Endothelial cell (in vitro differentiated cells): ENCODE measurements at places on chromosomes 4 and X.

DNA sequence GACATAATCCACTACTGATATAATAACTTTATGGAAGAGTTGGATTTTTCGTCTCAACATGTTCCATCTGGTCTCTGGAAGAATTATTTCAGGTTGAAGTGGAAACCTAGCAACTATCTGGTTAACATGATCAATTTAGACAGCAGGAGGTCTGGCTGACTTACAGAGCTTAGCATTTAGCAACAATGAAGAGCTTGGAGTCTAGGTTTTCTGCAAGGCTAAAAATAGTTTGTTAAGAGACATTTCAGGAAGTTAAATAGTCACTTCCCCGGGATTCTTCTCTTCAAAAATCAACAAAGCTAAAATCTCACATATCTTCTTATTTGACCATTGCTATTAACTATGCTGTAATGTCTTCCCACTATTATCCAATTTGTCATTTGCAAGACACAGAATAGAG lies 418.6 kb upstream of the DIPK2B start:
- no peak for DNase-seq

DNA sequence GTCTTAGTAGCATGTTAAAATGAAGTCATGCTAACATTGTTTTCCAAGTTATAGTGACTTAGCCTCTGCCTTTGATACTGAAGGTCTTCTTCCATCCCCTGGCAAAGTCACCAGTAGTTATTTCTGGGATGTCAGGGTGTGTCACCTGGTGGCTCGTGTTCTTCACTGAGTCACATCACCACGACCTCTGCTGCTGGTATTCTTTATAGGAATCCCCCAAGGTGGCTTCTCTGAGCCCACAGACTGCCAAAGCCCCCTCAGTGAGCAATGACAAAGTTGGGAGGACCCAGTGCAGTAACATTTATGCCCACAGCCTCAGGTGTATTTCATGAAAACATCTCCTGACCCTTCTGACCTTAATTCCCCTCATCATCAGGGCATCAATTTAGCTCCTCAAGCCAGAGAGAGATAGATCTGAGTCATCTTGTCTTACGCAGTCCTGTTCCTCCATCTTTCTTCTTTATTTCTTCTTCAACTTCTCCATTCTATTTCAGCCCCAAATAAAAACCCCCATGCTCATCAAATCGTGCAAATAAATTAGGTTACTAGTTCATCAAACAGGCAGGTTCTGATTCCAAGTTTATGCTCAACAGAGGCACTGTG lies 29.3 kb upstream of the GPRIN3 start:
- DNase-seq: no peak

DNA sequence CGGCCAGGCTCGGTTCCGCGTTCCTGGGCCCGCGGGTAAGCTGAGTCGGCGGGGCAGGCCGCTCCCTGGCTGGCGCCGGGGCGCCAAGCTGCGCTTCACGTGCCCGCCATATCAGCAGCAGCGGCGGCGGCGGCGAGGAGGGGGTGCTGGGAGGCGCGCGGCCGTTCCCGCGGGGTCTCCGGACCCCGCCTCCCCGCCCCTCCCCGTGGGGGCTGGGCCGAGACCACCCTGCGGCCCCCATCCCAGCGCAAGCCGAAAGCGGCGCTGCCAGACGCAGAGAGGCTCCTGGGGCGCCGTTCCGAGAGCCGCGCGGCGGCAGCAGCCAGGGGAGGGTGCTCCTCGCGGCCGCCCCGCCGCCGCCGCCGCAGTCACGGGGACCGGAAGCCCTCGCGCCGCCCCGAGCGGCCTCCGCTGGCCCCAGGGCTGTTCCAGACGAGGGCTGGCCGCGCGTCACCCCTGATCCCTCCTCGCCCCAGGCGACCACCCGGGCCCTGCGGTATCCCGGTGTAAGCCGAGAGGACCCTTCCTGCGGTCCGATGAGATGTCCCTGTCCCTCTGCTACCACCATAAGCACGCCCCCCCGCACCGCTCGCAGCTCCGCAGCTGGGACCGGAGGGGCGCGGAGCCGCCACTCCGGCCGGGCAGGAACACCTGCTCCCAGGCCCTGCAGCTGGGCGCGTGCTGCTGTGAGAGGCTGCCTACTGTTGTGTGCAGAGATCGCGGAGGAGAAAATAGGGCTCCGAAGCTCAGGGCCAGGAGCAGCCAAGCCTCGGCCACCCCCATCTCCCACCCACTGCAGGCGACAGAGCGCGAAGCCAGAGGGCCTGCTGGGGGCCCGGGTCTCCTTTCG lies 7.5 kb upstream of the BCOR start:
- DNase-seq: no peak

DNA sequence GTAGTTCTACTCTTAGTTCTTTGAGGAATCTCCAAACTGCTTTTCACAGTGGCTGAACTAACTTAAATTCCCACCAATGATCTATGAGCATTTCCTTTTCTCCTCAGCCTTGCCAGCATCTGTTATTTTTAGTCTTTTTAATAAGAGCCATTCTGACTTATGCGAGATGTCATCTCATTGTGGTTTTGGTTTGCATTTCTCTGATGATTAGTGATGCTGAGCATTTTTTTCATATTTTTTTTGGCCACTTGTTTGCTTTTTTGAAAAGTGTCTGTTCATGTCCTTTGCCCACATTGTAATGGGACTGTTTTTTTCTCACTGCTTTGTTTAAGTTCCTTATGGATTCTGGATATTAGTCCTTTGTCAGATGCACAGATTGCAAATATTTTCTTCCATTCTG lies 21.5 kb upstream of the PHKA1 start:
- DNase-seq: no peak

DNA sequence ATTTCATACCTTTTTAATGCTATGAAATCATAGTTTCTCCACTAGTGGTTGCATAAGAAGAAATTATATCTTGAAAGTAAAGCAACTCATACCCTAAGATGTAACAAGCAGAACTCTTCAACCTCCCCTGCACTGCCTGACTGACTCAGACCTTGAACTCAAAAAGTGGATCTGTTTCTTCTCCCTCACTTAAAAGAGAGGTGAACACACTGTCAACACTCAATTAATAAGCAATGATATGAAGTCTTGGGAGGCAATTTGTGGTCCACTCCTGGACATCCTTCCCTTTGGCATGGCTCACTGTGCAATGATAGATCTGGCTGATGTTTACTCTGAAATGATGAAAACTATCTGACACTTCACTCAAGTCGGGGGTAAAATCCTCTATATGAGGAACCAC lies 282.0 kb upstream of the DKK2 start:
- no peak for DNase-seq

DNA sequence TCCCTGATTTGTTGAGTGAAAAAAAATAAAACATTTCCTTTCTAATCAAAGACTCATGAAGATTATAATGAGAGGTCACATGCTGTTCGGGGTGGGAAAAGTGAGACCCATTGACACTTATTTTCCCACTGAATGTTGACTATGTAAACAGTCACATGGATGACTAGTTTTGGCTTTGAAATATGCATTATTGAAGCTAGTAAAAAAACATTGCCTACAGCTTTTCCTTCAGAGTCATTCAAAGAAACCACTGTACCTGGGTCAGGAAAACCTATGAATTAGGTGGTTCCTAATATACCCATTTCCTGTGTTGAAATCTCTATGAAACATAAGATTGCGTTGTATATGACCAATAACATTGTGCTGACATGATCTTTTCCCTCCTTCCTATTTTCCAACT lies 251.2 kb downstream of the CFAP299 start:
- DNase-seq: no peak

- DNase-seq: no peak
These were observed 97.2 kb upstream of the NR3C2 start for GRCh38 chr4:148539387-148539786.

DNA sequence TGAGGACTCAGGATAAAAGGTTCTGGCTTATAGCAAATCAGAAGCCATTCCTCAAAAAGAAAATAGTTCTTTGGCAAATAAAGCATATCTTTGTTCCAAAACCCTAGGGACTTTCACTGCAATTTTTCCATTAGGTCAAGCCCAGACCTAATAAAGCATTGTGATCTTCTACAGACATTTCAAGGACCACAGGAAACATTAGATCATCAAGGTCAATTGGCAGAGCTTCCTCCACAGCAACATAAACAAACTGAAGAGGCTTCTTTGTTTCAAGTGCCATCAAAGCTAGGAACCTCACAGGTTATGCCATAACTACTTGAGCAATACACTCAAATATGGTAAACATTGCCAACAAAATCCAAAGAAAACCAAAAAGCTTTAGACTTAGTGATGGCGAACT lies 144.9 kb downstream of the ANXA5 start:
- DNase-seq: no peak

DNA sequence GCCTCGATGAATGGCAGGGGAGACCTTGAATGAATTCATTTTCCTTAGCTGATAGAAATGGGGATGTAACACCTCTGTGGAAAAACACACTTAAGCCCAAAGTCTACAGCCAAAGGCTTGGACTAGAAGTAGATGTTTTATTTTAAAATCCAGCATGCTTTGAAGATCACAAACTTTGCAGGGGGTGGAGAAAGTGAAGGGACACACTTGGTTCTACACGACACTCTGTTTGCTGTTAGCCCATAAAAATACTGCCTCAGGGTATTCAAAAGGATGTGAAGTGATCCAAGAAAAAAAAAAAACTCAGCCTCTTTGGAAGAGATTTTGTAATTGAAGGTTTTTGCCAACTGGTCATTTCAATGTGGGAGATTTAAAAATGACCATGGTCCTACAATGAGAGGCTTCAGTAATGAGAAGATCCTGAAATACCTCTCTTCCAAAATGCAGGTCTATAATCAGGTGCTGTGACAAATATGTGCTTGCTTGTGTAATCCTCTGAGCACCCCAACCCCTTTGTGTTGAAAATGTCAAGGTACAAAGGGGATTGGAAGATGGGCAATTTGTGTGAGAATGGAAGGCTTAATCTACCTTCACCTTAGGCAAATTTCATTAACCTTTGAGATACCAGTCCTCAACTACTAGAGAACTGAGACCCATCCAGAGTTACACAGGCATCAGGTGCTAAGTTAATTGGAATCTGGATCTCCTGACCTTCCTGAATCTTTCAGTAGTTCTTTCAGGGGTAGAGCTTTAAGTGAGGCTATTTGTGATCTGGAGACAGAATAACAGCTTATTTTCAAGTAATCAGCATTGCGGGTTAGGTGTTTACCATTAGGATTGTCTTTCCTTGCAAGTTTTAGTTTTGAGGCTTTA lies 82.5 kb downstream of the HS6ST2 start:
- no peak for DNase-seq

DNA sequence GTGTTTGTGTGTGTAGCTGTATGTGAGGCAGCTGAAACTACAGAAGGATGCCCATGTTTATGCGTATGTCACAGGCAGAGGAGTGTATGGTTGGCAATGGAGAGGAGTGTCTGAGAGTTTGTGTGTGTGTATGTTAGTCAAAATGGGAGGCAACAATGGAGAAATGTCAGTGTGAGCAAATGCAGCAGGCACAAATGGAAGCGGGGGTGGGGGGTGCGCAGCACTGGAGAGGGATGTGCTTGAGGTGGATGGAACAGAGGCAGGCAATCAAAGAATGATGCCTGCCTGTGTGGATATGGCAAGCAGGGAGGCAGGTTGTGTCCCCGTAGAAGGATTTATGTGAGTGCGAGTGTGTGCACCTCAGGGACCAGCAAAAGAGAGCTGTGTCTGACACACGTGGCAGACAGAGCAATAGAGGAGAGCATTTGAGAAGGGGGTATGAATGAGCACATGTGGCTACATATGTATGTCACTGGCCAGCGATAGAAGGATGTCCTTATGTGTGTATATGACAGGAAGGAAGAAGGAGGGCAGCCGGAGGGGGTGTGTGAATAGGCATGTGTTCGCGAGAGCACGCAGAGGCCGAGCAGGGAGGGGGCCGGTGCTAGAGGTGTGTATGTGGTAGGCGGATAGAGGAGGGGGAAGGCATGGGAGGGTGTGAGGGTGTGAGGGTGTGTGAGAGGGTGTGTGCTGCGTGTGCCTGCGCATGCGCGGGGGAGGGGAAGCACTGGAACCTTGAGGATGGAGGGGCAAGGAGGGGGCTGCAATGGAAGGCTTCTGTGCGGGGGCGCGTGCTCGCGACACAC lies 1.1 kb downstream of the PJA1 start:
- no peak for DNase-seq

DNA sequence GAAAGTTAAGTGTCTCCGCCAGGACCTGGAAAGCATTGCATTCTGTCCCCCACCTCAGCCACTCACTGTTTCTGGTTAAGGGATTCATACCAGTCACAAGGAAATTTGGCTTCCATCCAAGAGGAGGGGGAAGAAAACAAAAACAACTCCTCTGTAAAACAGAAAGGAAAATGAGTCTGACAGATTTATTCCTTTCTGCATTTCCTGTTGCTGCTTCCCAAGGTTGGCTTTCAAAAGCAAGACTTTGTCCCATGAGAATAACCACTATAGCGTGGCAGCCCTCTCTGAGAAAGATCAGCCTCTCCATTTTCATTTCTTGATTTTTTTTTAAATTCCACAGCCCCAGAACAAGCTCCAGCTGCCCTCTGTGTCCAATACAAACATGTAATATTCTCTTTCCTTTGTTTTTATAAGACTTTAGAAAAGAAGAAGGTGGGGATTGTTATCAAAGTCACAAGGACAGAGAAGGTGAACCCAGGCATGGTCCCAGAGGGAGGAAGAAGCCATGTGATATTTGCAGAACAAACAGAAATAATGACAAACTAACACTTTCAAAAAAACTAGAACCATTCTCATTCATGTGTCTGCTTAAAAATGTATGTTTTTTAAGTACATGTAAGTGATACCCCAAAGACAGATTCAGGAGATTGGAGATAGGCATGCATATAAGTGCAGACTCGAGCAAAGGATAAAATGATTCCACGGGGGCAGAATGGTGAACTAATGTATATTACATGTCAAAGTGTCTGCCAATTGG lies 90.7 kb upstream of the DCLK2 start:
- no peak for DNase-seq

DNA sequence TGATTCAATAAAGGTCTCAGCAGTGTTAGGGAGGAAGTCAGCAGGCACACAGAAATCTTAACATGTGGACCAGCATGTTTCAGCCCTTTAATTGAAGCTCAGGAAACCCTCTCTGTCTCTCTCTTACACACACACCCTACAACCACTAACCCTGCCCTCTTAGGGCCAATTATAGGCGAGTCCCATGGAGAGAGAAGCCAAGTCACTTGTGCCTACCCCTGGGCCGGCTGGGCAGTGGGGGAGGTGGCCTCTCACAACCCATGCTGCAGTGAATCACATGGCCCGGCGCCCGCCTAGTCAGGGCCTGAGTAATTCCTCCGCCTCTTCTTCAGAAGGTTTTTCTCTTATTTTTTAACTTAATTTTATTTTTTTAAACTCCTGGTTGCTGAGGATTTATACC lies 3.7 kb downstream of the FGD1 start:
- DNase-seq: no peak

- DNase-seq: peak; percentile 68
These were observed 35.0 kb downstream of the FBXW7 start for GRCh38 chr4:152500800-152501434.
